ENCODE measurements at places on chromosomes 5 and 9.
A peak's percentile ranks its signal among the peaks of the same experiment; 100 is the strongest.

- DNase-seq = no peak
Observed at GRCh38 chr9:21810388-21810787, 8.0 kb downstream of the MTAP start.

DNA sequence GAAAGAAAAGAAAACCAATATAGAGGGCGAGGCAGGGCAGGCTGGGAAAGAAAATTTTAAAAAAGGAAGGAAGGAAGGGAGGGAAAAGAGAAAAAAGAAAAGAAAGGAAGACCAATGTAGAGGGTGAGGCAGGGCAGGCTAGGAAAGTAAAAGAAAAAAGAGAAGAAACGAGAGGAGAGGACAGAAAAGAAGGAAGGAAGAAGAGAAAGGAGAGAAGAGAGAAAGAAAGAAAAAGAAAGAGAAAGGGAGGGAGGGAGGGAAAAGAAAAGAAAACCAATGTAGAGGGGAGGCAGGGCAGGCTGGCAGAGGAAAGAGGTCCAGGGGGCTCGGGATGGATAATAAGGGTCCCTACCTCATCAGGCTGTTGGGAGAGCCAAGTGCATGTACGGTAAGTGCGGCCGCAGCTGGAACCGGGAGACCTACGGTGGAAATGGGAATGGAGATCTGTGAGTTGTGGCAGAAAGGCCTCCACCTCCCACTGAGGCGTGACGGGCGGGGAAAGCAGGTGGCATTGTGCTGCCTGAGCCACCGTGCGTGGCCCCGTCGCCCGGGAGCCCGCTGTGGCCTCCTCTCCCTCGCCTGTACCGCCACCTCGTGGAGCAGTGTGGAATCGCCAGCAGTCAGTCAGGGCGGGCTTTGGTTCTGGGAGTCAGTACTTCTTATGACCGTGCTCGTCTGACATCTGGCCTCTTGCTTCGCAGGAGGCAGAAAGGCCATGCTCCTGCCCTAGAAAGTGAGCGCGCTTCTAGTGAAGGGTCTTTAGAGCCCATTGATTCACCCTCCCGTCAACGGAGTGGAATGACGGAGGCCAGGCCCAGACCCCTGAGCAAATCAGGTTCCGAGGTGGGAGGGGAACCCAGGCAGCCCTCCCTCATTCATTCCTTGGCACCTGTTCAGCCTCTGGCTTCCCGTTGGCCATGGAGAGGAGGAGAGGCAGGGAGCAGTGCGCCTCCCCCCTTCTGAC is 10.4 kb upstream of the NHP2 start:
- peak; percentile 76 for DNase-seq

- DNase-seq = no peak
Observed at GRCh38 chr5:1443991-1444360, 1.3 kb downstream of the SLC6A3 start.

DNA sequence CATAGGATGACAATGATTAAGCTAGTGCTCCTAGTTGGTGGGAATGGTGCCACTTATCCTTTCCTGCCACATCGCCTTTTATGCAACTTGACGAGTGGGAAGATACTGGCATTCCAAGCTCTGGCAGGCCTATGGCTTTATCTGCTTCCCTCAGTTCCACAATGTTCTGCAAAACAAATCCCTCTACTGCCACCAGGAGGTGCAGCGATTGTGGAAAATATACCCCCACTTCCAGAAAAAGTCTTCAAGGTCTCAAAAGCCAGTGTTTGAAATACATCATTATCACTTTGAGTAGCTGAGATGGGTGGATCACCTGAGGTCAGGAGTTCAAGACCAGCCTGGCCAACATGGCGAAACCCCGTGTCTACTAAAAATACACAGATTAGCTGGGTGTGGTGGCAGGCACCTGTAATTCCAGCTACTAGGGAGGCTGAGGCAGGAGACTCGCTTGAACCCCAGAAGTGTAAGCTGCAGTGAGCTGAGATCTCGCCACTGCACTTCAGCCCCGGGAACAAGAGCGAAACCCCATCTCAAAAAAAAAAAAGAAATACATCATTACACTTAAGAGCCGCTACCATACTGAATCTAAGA is 3.4 kb downstream of the CLINT1 start:
- no peak for DNase-seq

DNA sequence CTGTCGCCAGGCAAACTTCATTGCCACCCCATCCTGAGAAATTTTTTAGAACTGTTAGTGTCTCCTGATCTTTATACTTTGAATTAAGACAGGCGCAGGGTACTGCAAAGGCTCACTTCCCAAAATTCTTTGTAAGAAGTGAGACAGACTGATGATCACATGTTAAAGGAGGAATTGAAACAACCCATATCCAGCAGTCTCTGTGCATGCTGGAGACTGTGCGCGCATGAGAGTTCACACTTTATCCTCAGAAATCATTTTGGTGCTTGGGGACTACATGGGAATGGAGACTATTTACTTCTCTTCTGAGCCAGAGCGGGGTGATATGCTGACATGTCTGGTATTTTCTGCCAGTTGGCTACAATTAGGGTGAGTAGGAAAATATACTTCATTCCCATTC is 91.2 kb downstream of the ZNF474 start:
- no peak for DNase-seq

- DNase-seq = no peak
Observed at GRCh38 chr5:15683332-15683731, 183.4 kb downstream of the FBXL7 start.

DNA sequence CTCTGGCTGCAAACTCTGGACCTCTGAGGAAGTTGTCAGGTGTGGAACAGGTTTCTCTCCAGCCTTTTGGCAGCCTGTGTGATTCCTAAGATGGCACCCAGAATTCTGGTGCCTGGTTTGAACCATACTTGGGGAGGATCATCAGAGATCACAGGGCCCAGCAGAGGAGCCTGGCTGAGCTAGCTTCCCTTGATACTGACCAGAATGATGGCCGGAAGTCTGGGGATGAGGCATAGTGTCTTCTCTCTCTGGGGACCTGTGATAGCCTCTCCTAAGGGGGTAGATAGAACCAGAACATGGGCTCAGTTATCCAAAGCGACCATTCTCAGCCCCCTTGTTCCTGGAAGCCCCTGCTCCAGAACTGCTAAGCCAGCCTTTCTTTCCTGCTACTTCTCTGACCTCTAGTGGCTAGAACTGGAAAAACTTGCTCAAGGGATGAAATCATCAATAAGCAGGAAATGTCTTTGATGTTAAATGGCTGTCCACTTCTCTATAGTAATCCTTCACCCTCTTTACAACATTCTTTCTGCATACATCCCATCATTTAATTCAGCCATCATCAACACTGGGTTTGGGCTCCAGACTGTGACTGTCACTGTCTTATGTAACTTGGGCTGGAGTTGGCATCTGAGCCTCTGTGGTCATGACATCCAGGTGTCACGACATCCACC is 55.1 kb downstream of the C9orf152 start:
- DNase-seq = no peak

DNA sequence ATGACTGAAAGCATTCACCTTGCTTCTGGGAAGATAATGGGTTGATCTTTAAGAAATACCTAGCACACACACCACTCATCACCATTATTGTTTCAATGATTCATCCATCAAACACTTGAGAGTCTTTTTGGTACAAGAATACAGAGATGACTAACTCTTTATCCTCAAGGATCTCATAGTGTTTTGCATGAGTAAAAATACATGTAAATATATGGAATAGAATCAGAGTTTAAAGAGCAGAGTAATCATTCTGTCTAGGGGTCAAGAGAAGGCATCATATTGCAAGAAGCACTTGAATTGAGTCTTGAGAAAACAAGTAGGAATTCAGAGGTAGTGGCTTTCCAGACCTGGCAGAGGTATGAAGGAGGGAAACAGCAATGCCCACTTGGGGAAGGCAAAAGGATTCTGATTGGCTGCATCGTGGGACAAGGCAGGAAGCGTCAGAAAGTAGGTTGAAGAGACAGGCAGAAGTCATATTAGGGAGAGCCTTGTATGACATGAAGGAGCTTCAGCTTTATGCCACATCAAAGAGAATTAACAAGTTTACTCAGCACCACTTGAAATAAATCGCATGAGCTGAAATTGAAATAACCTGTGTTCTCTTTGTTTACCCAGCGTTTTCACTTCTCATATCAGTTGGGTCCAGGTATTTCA is 542.5 kb downstream of the TLE1 start:
- DNase-seq = no peak

- no peak for DNase-seq
Observed at GRCh38 chr9:16524078-16524477, 346.4 kb downstream of the BNC2 start.

DNA sequence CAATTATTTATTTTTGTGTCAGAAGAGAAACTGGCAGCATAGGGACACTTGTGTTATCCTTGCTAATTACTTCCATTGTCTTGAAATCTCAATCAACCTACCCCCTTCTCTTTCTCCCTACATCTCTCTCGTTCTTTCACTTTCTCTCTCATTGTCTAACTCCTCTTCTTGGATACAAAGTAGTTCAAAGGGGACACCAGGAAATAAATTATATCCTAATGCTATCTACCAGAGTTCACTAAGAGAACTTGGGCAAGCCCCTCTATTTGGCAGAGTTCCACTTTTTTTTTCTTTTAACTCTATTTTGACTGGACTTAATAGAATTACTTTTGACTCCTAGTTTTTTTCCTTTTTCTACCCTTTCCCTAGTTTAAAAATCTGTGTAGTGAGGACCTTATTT is 102.2 kb downstream of the MEF2C start:
- DNase-seq = no peak

GRCh38 chr5:34698109-34698419 is 41.9 kb downstream of the RAI14 start:
- no peak for DNase-seq

GRCh38 chr5:8057769-8058168 is 188.8 kb downstream of the MTRR start:
- DNase-seq = no peak

DNA sequence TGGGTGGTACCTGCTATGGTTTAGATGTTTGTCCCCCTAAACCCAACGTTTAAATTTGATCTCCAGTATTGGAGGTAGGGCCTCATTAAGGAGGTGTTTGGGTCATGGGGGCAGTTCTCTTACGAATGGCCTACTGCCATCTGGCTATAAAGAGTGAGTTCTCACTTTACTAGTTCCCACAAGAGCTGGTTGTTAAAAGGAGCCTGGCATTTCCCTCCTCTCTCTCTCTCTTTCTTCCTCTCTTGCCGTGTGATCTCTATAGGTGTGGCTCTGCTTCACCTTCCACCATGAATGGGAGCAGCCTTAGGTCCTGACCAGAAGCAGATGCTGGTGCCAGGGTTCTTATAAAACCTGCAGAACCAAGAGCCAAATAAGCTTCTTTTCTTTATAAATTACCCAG is 193.2 kb upstream of the CDH6 start:
- DNase-seq = no peak

DNA sequence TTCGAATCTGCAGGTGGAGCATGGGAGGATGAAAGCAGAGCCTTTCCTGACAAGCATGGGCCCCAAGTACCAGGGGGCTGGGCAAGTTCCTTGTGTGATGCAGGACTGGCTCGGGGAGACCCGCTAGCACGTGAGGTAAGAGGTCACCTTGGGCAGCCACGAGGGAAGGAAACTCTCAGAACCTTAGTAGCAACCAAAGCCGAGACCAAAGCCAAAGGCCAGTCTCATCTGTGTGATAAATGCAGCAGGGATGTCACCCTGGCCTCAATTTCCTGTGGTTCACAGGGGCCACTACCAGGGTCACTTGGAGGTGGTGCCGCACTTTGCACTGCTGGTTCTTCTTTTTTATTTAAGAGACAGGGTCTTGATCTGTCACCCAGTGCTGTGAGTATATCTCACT is 39.5 kb downstream of the PRRT1B start:
- no peak for DNase-seq

DNA sequence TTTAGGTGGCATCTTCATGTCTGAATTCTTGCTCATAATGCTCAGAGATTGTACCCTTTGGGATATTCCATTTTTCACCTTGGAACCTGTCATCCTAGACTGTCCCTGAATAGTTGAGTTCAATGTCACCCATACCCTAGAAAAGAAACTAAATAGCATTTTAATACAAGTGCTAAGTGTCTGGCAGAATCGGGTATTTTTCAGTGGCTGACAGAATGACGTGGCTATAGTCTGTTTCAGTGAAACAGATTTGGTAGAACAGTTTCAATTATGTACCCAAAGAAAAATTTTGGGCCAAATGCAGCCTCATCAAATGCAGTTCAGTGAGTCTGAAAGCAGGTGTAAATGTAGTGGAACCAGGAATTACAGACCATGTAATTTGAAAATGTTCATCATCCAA is 1041.2 kb downstream of the DTWD2 start:
- no peak for DNase-seq

- DNase-seq = no peak
Observed at GRCh38 chr5:88702332-88702731, 180.7 kb downstream of the MEF2C start.

Measured in stimulated activated CD8-positive, alpha-beta memory T cell treated with anti-CD3 and anti-CD28 coated beads, Interleukin-7, amount 100 ng/mL, for 48 hours (primary cell).